ENCODE measurements at places on chromosomes 6 and 20. TPM values are rescaled to one million over a fixed set of nuclear protein-coding genes. Genes with fewer than 3 reads are reported as not detected.

DNA sequence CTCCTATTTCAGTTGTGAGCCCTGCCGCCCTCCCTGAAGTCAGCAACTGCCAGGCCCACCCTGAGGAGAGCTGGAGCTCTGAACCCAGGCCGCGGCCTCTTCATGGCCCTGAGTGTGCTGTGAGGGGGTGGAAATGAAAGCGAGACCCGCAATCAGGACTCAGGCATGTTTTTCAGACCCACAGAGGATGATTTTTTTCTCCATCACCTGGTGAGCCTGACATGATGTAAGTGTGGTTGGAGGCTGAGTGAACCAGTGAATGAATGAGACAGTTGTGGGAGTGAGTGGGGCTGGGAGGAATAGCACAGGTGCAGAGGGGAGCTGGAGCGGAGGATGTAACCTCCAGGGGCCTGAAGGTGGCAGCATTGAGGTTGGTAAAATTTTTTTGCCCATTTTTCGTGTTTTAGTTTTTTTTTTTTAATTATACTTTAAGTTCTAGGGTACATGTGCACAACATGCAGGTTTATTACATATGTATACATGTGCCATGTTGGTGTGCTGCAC is 18.3 kb downstream of the RAET1L start:
- no peak overlapping the region for H3K27ac ChIP-seq
- H3K27me3 ChIP-seq, result peaks cover 25% of the 10 kb centered on the region
- H3K36me3 ChIP-seq, result no peaks in the 10 kb centered on the region
- peaks cover 22% of the 10 kb centered on the region for H3K4me1 ChIP-seq
- no peak for DNase-seq
- no peak overlapping the region for H3K4me3 ChIP-seq

DNA sequence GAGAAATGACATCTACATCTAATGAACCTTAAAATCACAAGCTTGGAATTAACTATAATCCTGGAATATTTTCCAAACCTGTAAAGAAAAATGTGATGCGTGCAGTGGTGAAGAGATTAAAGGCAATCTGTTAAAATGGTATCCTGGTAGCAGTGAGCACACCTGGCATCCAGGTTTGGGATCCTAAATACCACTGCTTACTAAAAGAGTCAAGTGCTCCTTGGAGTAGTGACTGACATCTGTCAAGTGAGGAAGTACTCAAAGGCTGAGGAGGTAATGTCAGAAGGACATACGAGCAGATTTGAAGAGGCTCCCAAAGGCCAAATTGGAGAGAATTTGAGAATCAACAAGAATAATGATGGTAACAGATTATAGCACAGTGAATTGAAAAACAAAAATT is 32.8 kb downstream of the PCMT1 start:
- H3K27ac ChIP-seq, result no peak overlapping the region
- no peaks in the 10 kb centered on the region for H3K27me3 ChIP-seq
- no peak for DNase-seq
- no peak overlapping the region for H3K4me3 ChIP-seq

DNA sequence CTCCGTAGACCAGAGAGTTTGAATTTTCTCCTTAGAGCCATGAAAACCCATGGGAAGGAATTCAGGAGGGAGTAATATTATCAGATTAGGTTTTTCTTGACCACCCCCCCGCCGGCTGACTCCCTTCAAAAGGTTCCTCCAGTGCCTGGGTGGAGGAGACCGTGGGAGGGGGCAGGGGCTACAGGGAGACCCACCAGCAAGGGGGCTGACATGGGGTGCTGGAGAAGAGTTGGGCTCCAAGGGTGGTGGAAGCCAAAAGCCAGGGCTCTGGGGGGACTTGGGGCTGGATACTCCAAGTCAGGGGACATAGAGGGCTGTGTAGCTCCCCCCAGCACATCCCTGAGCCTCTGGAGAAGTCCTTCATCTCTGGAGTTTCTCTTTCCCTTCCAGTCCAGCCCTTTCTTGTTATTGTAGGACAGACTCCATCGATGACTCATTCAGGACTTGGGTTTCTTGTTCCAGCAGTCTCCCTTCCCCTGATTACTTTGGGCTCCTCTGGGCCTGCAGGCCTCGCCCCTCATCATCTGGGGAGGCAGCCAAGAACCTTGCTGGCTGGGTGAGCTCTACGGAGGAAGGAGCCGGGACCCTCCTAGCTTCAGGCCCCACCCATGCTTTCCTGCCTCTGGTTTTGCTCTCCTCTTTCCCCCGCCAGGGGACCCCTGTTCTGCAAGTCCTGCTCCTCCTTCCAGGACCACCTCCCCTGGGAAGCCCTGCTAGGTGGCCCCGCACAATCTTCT is 10.5 kb upstream of the KIAA1755 start:
- peaks cover 12% of the 10 kb centered on the region for H3K27me3 ChIP-seq
- no peak for DNase-seq
- H3K36me3 ChIP-seq, result no peaks in the 10 kb centered on the region

GRCh38 chr20:51579137-51579536 is 36.6 kb upstream of the NFATC2 start:
- no peaks in the 10 kb centered on the region for H3K36me3 ChIP-seq
- no peak overlapping the region for H3K4me3 ChIP-seq
- H3K4me1 ChIP-seq, result no peaks in the 10 kb centered on the region
- no peak overlapping the region for H3K27ac ChIP-seq

GRCh38 chr6:89180971-89181370 is 35.1 kb downstream of the PM20D2 start:
- no peak overlapping the region for H3K27ac ChIP-seq
- H3K27me3 ChIP-seq, result peaks cover 2% of the 10 kb centered on the region
- H3K4me3 ChIP-seq, result no peak overlapping the region
- no peaks in the 10 kb centered on the region for H3K4me1 ChIP-seq

GRCh38 chr6:129906515-129907077 is 45.5 kb upstream of the TMEM244 start:
- H3K27me3 ChIP-seq, result no peaks in the 10 kb centered on the region
- H3K27ac ChIP-seq, result no peak overlapping the region
- H3K36me3 ChIP-seq, result no peaks in the 10 kb centered on the region
- no peak for DNase-seq
- H3K4me3 ChIP-seq, result no peak overlapping the region
- peaks cover 6% of the 10 kb centered on the region for H3K4me1 ChIP-seq

TRIM40 gene
- not detected for total RNA-seq

- H3K36me3 ChIP-seq, result no peaks in the 10 kb centered on the region
- no peak overlapping the region for H3K27ac ChIP-seq
- no peaks in the 10 kb centered on the region for H3K4me1 ChIP-seq
- no peak overlapping the region for H3K4me3 ChIP-seq
Observed at GRCh38 chr6:112300896-112301295, 46.2 kb upstream of the RFPL4B start.

DNA sequence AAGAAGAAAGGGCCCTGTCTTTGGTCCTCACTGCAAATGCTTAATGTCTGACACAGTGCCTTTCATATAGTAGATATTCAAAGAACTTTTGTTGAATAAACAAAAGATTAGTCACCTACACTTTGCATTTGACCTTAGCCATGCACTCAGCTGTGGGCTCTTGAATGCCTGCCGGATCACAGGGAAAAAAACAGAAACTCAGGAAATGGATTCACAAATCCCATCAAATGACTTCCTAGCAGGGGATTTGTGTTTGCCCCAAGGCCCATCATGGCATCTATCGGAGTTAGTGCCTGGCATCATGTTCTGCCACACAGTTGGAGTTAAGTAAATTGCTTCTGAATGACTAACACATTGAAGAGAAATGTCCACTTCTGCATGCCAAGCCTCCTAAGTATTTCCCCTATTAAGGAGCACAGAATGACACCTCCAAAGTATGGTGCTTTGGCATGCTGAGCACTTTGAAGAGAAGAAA is 72.3 kb upstream of the DST start:
- H3K36me3 ChIP-seq, result no peaks in the 10 kb centered on the region
- H3K27me3 ChIP-seq, result peaks cover 3% of the 10 kb centered on the region
- no peak overlapping the region for H3K27ac ChIP-seq
- no peak overlapping the region for H3K4me3 ChIP-seq
- no peaks in the 10 kb centered on the region for H3K4me1 ChIP-seq

- no peaks in the 10 kb centered on the region for H3K36me3 ChIP-seq
- H3K4me1 ChIP-seq, result no peaks in the 10 kb centered on the region
- no peaks in the 10 kb centered on the region for H3K27me3 ChIP-seq
- no peak overlapping the region for H3K27ac ChIP-seq
- DNase-seq, result no peak
Observed at GRCh38 chr6:53119772-53120409, 28.8 kb downstream of the GCM1 start.

GRCh38 chr6:3494391-3495100 is 37.7 kb upstream of the SLC22A23 start:
- H3K4me3 ChIP-seq, result no peak overlapping the region
- no peaks in the 10 kb centered on the region for H3K36me3 ChIP-seq
- H3K27ac ChIP-seq, result no peak overlapping the region
- DNase-seq, result no peak
- H3K27me3 ChIP-seq, result peaks cover 43% of the 10 kb centered on the region

C20orf204 gene
- 2.2 TPM for total RNA-seq

- no peaks in the 10 kb centered on the region for H3K4me1 ChIP-seq
- H3K36me3 ChIP-seq, result no peaks in the 10 kb centered on the region
- H3K4me3 ChIP-seq, result no peak overlapping the region
- no peaks in the 10 kb centered on the region for H3K27me3 ChIP-seq
- no peak overlapping the region for H3K27ac ChIP-seq
Observed at GRCh38 chr6:11921017-11921438, 91.1 kb upstream of the HIVEP1 start.

EPHA7 gene
- not detected for total RNA-seq

DNA sequence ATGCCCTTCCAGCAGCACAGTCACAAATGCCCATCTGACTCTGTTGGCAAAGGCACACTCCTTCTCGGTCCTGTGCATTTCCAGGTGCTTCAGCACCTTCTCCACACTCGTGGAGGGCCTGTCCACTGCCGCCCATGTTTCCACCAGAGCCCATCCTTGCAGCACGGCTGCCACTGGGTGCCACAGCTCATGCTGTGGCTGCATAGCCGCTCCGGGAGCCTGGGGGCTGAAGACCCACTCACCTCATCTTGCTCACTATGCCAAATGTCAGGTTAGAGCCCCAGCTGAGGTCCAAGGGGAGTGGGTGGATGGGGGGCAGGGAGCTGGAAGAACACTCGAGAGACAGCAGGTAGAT is 6.9 kb downstream of the ZKSCAN3 start:
- DNase-seq, result no peak
- H3K27ac ChIP-seq, result no peak overlapping the region
- H3K4me3 ChIP-seq, result no peak overlapping the region
- peaks cover 16% of the 10 kb centered on the region for H3K36me3 ChIP-seq
- H3K27me3 ChIP-seq, result no peaks in the 10 kb centered on the region
- H3K4me1 ChIP-seq, result peaks cover 14% of the 10 kb centered on the region

DNA sequence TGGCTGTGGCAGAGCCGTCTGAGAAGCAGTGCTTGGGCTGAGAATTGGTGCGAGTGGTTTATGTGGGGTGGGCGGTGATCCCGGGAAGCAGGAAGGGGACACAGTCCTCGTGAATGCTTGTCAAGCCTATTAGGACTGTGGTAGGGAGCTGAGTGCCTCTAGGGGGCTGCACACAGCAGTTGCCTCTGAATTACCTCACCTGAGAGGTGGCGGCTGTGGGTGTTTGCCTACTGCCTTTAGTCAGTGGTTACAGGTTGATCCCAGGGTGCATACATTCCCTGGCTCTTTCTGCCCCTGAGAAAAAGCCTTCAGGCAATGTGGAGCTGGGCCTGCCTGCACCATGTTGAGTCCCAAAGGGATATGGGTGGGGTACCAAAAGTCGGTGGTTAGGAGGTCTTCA is 5.2 kb downstream of the AP5S1 start:
- no peaks in the 10 kb centered on the region for H3K27me3 ChIP-seq
- no peak overlapping the region for H3K27ac ChIP-seq
- no peak overlapping the region for H3K4me3 ChIP-seq
- peaks cover 55% of the 10 kb centered on the region for H3K36me3 ChIP-seq

DNA sequence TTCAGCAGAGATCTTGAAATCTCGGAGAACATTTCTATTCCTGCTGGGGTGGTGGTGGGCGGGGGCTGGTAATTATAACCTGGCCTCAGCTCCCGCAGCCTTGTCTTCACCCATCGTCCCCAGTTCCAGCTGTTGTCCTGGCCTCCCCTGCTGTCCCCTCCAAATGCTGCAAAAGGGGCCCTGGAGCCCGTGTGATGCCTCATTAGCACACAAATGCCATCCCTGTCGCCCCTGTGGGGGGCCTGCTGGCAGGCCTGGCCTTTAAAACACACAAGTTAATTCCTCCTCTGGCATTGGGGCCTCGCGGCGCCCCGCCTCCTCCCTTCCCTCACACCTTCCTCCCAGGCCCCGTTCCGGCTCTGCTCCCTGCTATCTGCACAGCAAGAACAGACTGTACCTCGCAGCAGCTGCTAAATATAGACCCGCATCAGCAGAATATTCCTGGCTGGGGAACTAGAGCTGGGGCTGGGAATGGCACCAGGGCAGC is 85.7 kb downstream of the CDH22 start:
- no peaks in the 10 kb centered on the region for H3K4me1 ChIP-seq
- H3K4me3 ChIP-seq, result no peak overlapping the region
- no peak overlapping the region for H3K27ac ChIP-seq
- no peak for DNase-seq

- H3K27me3 ChIP-seq, result peaks cover 2% of the 10 kb centered on the region
- DNase-seq, result no peak
- peaks cover 17% of the 10 kb centered on the region for H3K4me1 ChIP-seq
- no peaks in the 10 kb centered on the region for H3K36me3 ChIP-seq
- H3K27ac ChIP-seq, result no peak overlapping the region
- H3K4me3 ChIP-seq, result no peak overlapping the region
Observed at GRCh38 chr6:142729618-142730017, 215.4 kb downstream of the HIVEP2 start.

ZFP57 gene
- 5.2 TPM for total RNA-seq

- DNase-seq, result no peak
- H3K27ac ChIP-seq, result no peak overlapping the region
- no peak overlapping the region for H3K4me3 ChIP-seq
- no peaks in the 10 kb centered on the region for H3K4me1 ChIP-seq
Observed at GRCh38 chr6:148288541-148288940, 54.1 kb upstream of the SASH1 start.

GRCh38 chr6:150392452-150393220 is 23.8 kb downstream of the IYD start:
- no peak overlapping the region for H3K27ac ChIP-seq
- H3K4me3 ChIP-seq, result no peak overlapping the region
- H3K4me1 ChIP-seq, result no peaks in the 10 kb centered on the region
- DNase-seq, result no peak

SIRPB1 gene
- total RNA-seq, result 1.1 TPM

DNA sequence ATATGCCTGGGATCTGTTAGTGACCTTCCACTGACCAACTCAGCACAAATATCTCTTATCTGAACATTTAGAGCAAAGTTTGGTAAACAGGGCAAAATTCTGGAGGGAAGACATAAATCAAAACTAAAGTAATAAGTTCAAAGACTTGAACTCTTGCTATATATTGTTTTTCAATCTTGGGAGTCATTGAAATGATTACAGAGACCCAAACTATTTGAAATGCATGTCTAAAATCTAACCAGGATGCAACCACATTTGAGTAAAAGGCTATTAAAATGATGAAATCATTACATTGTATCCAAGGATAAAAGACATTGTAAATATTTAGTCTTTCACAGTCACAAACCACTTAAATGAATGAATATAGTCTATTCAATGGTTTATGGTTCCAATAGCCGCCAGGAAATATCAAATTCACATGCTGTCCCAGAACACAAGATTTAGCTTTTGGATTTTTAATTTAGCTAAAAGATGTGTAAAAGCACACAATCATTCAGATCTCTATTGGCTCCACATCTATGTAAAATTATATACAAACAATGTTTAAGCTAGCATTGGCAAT is 256.6 kb upstream of the EPHA7 start:
- H3K27me3 ChIP-seq, result no peaks in the 10 kb centered on the region
- H3K27ac ChIP-seq, result no peak overlapping the region
- H3K4me1 ChIP-seq, result no peaks in the 10 kb centered on the region
- no peak for DNase-seq
- H3K4me3 ChIP-seq, result no peak overlapping the region
